ENCODE measurements at places on chromosomes 2 and 18. TPM values are rescaled to one million over a fixed set of nuclear protein-coding genes. Genes with fewer than 3 reads are reported as not detected.
A peak's percentile ranks its signal among the peaks of the same experiment; 100 is the strongest.

DNA sequence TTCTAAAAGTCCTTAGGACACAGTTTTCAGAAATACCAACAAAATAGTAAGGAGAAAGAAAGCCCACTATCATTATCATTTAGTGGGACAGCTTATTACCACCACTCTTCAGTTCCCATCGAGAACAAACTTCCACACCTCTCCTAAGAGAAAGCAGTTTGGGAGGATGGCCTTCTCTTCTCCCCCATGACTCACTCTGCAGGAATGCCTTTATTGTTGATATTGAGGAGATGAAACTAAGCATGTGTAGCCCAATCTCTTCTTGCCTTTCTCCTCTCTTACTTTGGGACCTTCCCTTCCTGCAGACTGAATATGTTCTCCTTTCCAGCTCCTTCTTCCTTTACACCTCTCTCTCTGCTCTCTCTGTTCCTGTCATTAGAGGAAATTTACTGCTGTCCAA lies 30.0 kb upstream of the ERMN start:
- H3K27ac ChIP-seq = no peak overlapping the region
- H3K27me3 ChIP-seq = no peaks in the 10 kb centered on the region
- no peaks in the 10 kb centered on the region for H3K4me1 ChIP-seq

DNA sequence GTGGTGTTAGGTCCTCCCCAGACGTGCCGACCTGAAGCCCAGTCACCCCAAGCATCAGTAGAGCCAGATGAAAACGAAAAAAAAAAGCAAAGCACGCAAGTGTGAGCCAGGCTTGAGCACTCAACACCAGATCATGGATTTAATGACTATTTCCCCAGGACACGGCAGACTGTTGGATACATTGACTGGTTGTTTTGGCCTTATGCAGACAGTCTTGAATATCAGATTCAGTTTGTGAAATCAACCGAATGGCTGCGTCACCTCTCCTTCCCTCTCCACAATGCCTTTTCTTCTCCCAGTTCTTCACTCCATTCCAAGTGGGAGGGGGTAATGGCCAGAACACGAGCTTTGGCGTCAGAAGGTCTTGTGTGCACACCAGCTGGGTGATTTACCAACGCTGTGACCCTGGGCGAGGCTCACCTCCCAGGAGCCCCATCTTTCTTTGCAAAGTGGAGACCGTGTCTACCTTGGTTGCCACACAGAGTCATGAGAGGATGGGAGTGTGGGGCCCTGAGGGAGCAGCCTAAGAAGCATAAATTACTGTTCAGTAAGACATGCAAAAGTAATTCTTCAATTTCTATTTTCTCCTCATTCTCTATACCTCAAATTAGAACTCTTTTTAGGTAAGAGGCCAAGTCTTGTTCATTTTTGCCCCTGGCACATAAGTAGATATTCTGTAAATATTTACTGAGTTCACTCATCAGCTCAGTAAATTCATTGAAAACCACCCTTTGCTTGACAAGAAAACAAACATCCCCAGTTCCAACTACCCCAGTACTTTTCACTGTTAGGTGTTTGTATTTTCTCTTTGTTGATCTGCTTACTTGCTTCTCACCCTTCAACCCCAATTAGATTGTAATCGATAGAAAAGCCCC lies 181.1 kb upstream of the COPS8 start:
- no peak overlapping the region for H3K4me3 ChIP-seq
- H3K4me1 ChIP-seq = no peaks in the 10 kb centered on the region
- no peaks in the 10 kb centered on the region for H3K27me3 ChIP-seq

Gene SERPINB13
- total RNA-seq = not detected

DNA sequence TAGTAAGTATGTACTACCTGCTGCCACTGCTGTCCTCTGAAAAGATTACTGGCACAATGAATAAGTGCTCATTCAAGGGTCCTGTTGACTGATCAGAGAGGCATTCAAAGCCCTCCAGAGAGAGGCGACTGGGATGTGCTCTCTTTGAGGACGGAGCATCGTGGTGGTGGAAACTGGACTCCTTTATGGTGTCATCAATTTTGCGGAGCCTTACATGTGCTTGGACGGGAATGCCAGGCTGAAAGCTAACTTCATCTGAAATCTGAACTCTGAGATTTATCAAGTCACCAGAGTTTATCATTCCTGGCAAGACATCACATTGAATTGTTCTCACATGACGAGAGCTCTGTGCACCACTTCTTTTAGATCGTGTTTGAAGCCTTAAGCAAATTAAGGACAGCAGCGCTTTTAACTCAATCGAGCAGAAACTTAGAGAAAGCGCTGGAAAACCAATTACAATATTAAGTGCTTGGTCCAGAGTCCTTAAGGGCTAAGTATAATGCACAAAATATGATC lies 138.3 kb downstream of the NCK2 start:
- H3K4me1 ChIP-seq = peaks cover 9% of the 10 kb centered on the region
- DNase-seq = no peak
- peaks cover 4% of the 10 kb centered on the region for H3K36me3 ChIP-seq
- H3K4me3 ChIP-seq = no peak overlapping the region
- no peak overlapping the region for H3K27ac ChIP-seq

DNA sequence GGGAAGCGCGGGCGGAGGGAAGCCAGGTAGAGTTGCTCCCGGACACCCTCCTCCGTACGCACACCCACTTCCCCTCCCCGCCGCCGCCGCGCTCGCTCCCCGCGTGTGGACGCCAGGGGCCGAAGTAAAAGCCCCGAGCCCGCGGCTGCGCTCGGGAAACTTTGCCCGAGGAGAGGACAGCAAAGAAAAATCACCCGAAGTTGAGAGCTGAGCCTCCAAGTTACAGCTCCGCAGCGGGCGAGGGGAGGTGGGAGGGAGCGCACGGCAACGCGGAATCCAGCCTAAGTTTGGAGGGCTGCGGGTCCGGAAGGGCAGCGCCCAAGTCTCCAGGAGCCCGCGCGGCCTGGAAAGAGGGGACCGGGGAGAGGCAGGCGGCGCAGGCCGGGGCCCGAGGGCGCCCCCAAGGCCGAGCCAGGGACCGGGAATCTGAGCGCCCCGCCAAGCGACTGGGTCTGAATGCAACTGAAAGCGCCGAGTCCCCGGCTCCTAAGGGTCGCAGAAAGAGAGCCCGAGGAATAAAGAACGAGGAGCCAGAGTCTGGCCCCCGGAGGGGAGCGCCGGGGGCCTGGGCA lies 706 bp upstream of the BCL11A start:
- peak overlapping the region; percentile 79 for H3K27ac ChIP-seq
- peak overlapping the region; percentile 73 for H3K4me3 ChIP-seq
- H3K4me1 ChIP-seq = peaks cover 4% of the 10 kb centered on the region
- H3K27me3 ChIP-seq = no peaks in the 10 kb centered on the region
- no peaks in the 10 kb centered on the region for H3K36me3 ChIP-seq
